Natural killer cell (primary cell): ENCODE measurements at places on chromosomes 2 and 18. TPM values are rescaled to one million over a fixed set of nuclear protein-coding genes. Genes with fewer than 3 reads are reported as not detected.
A peak's percentile ranks its signal among the peaks of the same experiment; 100 is the strongest.

VRK2 gene
- 25.0 TPM for total RNA-seq

GRCh38 chr2:98387478-98387877 is 41.2 kb downstream of the CNGA3 start:
- DNase-seq: no peak

DNA sequence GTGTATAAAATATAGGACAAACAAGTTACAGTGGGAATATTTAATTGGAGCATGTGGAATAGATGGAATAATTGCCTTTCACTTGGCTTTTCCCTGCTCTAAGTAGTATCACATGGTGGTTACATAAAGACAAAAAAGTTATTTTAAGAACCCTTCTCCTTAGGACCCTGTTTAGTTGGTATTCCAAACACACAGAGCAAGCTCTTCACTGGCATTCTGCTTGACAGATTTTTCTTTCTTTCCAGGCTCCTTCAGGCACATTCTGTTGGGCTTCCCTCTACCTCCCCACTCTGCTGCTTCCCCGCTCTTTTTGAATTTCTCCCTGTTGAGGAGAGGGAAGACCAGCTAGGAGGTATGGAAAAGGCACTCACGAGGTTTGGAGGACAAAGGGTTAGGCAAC is 29.0 kb upstream of the DARS1 start:
- no peak for DNase-seq

IL36B gene
- total RNA-seq: not detected

GRCh38 chr2:189519631-189520387 is 60.8 kb downstream of the SLC40A1 start:
- DNase-seq: no peak

SPP2 gene
- not detected for total RNA-seq

DNA sequence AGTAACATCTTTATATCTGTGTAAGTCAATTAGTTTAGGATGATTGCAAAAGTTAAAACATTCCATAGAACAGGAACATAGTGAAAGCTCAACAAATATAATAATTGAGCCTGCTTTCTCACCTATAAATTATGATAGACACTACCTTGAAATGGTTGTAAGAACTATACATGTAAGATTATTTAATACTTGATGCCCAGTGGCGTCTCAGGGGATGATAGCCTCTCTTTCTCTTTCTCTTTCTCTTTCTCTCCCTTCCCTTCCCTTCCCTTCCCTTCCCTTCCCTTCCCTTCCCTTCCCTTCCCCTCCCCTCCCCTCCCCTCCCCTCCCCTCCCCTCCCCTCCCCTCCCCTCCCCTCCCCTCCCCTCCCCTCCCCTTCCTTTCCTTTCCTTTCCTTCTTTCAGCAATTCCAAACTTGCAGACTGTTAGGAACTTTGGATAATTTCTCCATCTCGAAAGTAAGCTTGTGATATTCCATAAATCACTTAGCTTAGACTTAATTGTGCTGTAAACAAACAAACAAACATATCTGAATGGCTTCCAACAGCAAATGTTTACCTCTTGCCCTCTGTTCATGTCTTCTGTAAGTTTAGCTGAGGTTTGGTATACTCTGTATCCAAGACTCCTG is 1102.7 kb downstream of the TSN start:
- no peak for DNase-seq

DNA sequence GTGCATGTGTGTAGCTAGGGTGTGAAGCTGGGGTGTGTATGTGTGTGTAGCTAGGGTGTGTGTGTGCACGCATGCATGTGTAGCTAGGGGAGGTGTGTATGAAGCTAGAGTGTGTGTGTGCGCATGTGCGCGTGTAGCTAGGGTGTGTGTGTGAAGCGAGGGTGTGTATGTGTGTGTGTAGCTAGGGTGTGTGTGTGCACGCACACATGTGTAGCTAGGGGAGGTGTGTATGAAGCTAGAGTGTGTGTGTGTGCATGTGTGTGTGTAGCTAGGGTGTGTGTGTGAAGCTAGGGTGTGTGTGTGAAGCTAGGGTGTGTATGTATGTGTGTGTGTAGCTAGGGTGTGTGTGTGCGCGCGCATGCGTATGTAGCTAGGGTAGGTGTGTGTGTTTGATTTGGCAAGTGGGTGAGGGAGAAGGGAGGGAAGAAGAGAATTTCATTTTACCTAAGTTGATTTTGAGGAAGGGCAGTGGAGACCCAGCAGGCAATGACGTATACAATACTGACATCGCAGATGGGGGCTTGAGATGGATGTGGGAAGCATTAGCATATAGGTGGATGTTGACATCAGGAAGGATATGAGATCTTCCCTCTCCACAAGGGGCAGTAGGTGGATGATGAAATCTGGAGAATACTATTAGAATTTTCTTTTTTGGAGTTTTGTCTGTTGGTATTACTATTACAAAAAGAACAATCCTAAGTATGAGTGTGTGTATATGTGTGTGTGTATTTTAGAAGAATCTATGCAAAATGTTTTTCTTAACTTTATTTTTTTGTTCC is 70.7 kb downstream of the PRELID3A start:
- DNase-seq: no peak

DNA sequence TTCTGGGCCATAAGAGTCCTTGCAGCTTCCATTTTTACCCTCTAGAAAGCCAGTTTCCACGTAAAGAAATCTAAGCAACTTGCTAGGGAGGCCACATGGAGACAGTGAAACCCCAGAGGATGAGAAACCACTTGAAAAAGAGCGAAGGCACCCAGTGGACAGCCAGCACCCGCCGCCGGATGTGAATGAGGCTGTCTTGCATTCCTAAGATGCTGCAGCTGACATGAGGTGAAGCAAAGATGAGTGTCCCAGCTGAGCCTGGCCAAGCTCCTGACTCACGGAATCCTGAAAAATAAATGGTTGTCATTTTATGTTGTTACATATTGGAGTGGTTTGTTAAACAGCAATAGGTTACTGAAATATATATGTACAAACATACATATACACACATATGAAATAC is 65.9 kb upstream of the STPG4 start:
- DNase-seq: no peak

- no peak for DNase-seq
Observed at GRCh38 chr2:67256892-67257291, 140.2 kb upstream of the ETAA1 start.

GRCh38 chr18:33576999-33577646 is 896 bp upstream of the ASXL3 start:
- DNase-seq: no peak

KCNJ13 gene
- not detected for total RNA-seq

- peak; percentile 34 for DNase-seq
Observed at GRCh38 chr2:241895712-241896641, 26.4 kb downstream of the RTP5 start.

GRCh38 chr2:68248806-68249205 is 3.5 kb downstream of the PPP3R1 start:
- DNase-seq: no peak

LIMS4 gene
- 0.40 TPM for total RNA-seq

TEKT4 gene
- not detected for total RNA-seq

DNA sequence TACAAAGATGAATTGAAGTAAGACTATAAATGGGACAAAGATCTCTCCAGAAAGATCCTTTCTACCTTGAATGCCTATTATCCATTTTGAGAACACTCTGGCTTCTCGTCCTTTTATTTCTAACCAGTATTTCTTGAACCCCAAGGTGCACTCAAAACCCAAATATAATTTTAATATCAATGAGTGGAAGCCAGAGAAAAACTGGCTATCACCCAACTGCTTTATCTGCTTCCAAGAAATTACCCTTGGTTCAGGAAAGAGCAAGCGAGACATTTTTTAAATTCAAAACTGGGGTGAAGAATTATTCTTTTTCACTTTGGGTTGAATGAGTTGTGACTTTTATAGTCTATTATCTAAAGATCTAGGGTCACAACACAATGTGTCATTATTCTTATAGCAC is 221.3 kb downstream of the PTH2R start:
- no peak for DNase-seq

GRCh38 chr18:55120896-55121295 is 161.6 kb upstream of the CCDC68 start:
- no peak for DNase-seq

- DNase-seq: no peak
Observed at GRCh38 chr2:14776216-14776615, 143.7 kb downstream of the LRATD1 start.

DNA sequence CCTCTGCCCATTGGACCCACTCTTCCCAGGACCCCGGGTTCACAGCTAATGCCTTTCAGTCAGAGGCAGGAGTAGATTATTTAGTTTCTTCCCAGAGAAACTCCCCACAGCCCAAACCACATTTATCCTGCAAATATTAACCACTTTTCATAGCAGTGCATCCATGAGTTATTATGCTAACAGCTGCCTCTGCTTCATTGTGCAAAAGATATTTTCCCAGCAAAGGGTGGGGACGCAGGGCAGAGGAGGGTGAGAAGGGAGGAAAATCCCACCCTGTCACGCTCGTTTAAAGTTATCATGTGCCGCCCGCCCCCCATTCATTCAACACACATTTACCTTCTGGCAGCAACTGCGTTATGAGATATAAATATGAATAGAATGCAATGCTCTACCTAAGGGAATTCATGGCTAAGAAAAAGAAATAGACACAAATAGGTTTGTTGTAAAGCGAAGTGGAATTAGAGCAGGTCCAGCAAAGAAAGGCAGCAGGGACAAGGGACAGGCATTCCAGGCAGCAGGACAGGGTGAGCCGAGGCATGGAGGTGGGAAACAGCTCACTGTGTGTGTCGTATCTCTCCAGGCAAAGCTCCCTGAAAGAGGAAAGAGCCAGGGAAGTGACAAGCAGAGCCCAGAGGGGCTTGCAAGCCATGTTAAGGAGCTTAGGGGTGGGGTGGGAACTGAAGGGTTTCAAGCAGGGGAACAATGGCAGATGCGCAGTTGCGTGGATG is 46.3 kb upstream of the LTBP1 start:
- DNase-seq: no peak
